ENCODE measurements at places on chromosomes 4 and X. TPM values are rescaled to one million over a fixed set of nuclear protein-coding genes. Genes with fewer than 3 reads are reported as not detected.

KLKB1 gene
- 0.11 TPM for polyA plus RNA-seq

AGTR2 gene
- polyA plus RNA-seq = not detected

BEND2 gene
- polyA plus RNA-seq = not detected

CCDC110 gene
- 1.1 TPM for polyA plus RNA-seq

FRMD7 gene
- not detected for polyA plus RNA-seq

CCDC160 gene
- polyA plus RNA-seq = 0.06 TPM

- no peak for DNase-seq
These were observed 206.3 kb downstream of the SLC7A11 start for GRCh38 chr4:138035781-138036258.

DNA sequence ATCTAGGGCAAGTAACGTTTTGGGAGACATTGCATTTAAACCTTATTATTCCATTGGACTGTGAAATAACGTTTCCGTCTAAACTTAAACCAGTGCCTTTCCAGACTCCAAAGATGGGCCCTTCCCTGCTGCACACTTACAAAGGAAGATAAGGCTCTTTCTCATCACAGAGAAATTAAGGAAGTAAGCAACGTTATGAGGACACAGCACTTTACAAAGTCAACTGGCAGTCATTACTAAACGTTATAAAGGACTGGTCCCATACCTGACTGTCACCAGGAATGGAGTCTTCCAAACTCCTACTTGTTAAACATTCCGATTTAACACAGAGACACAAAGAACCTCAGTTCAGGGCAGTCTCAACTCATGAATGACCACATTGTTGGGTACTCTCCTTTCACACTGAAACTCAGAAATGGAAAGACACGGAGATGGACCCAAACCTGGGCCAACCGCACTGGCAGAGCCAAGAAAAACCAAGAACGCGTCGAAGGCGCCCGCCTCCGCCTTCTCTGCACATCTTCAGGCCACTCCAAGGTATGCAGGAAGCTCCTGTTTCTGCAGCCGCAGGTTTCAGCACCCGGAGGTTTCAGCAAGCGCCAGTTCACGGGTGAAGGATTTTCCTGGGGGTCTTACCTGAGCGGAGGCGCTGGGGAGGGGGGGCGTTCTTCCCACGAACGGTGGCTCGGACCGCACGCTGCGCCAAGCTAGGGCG, 670 bp downstream of the PAPSS1 start:
- no peak for DNase-seq

DNA sequence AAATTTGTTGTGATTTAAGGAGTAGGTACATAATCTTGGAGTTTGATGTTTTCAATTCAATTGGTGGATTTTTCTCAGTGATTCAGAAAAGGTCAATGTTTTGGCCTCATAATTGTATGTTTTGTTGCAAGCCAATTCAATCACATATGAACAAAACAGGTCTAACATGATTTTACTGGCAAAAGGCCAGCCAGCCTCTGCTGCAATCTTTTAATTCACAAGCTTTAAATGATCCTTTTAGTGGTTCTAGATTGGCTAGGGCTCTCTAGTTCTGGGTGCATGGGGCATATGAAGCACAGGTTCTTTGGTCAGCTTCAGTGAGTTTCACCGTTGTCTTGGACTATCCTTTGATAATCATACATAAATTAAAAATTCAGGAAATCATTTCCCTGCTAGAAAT, 19.2 kb upstream of the SLC6A14 start:
- DNase-seq = no peak

DNA sequence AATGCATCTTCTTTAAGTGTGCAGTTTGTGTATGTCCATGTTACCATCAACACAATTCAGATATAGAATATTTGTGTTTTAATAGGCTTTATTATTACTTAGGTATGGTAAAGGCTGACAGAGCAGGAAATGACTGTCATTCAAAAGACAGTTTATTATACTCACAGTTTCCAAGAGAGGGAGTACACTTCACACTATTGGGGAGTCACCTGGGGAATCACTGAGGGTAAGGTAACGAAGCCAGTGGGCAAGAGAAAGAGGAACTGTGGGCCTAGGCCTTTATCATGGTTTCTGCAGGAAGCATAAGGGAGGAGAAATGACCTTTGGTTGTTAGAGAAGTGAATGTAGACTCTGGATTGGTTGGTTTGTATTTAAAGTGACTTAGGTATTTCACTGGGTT, 235.1 kb upstream of the HCCS start:
- DNase-seq = no peak

- no peak for DNase-seq
These were observed 7.3 kb downstream of the NKX1-1 start for GRCh38 chr4:1398681-1399507.

DNA sequence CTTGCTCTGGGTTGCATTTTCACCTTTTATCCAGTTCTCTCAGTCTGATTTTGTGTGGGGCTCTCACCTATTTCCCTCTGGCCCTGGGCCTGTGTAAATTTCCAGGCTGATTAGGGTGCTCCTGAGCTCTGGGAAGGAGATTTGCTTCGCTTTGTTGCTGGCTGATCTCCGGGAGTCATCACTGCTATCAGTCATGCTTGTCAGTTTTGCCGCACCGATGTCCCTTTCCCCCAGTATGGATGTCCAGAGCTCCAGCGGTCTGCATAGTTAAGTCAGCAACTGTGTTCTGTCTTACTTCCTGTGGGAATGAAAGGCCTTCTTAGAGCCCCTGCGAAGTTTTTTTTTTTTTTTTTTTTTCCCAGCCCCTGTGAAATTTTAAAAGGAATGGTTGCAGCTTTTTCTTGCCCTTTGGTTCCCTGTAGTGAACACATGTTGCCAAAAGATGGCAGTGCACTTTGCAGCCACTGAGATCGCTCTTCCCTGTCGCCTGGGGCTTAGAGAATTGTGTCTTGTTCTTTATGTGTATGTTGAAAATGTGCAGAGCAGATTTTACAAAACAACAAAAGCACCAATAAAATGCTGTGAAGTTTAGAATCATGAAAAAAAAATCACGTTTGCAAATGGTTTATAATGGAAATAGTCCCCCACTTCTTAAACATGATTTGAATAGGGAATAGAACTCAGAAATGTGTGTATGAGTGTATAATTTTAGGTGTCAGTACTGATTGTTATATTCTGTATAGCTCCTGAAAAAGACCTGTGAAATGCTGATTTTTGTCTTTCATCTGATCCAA, 109.1 kb upstream of the SLC4A4 start:
- DNase-seq = no peak

DNA sequence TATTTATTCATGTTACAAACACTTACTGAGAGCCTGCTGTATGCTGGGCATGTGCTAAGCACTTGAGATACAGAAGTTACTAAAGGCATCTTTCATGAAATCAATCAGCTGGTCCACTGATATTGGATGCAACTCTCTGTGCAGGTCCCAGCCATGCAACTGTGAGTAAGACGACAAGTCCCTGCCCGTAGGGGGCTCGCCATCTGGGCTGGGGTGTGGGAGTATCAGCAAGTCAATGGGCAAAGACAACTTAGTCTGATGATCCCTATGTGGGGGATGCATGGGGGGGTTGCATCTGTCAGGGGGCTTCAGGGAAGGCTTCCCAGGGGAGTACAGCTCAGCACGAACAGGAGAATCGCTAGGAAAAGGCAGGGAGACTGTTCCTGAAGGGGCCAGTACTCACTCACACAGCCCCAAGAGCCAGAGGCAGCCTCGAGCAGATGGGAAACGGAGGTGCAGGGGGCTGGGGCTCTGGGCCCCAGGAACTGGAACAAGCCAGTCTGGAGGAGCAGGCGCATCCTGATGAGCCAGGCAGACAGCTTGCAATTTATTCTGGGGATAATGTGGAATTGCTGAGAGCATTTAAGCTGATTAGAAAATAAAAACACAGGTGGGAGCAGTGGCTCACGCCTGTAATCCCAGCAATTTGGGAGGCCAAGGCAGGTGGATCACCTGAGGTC, 40.2 kb downstream of the CRMP1 start:
- no peak for DNase-seq

All from AG04450 (cell line).